ENCODE measurements at places on chromosomes 11 and 22.

DNA sequence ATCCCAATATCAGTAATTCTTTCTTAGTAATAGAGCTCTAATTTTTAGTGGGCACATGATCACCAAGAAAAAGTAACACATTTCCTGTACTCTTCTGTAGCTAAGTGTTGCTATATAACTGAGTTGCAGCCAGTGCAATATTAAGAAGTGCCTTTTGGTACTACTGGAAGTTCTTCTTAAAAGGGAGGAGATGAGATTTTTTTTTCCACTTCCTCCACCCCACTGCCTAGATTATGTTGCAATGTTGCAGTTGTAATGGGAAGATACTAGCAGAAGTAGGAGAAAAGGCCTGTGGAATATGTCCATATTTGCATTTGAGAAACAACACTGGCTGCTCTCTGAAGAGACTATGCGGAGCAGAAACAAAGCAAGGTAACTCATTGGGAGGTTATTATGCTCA is 280.6 kb upstream of the ANO5 start:
- no peak for DNase-seq

- DNase-seq = no peak
Measured at GRCh38 chr11:38130976-38131375, 1532.9 kb upstream of the RAG2 start.

- no peak for DNase-seq
Measured at GRCh38 chr22:29632672-29633071, 29.2 kb downstream of the NF2 start.

DNA sequence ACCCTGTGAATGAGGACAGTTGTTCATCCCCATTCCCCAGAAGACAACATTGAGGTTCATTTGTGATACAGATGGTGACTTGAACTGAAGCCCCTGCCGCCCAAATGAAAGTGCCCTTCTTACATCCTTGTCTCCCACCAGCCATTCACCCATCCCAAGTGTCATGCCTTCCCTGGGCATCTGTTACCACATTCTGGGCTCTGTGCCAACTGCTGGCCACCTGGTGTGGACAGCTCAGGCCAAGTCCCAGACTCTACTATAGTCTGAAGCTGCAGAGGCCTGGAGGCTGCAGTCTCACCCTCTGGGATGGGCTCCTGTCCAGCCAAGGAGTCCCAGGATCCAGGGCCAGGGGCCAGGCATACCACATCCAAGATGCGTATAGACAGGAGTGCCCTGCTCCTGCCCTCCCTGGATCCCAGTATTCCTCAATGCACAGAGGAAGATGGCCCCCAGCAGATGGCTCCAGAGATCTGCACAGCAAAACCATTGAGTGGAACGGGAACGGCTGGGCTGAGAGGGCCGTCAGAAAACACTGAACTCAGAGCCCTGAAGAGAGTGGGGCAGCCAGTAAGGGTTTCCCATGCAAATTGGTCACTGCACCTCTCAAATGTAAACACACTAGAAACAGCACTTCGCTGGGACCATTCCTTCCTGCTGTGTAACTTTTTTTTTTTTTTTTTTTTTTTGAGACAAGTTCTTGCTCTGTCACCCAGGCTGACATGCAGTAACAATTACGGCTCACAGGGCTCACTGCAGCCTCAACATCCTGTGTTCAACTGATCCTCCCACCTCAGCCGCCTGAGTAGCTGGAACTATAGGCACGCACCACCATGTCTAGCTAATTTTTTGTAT is 22.8 kb downstream of the ARRB1 start:
- peak; percentile 69 for DNase-seq

DNA sequence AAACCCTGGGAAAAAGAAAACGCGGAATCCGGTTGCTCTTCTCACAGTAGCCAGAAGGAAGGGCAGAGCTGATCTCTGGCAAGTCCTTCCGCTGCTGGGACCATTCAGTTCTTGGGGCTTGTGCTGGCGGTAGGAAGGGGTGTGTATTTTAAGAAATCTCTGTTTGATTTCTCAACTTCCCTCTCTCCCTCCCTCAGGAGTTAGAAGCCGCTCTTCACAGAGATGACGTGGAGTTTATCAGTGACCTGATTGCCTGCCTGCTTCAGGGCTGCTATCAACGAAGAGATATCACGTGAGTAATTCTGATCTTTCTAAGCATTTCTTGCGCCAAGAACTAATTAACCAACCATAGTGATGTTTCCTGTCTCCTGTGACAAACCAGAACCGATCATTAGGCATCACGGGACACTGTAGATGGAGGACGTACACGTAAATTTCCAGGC is 85.9 kb upstream of the SLC25A18 start:
- no peak for DNase-seq

DNA sequence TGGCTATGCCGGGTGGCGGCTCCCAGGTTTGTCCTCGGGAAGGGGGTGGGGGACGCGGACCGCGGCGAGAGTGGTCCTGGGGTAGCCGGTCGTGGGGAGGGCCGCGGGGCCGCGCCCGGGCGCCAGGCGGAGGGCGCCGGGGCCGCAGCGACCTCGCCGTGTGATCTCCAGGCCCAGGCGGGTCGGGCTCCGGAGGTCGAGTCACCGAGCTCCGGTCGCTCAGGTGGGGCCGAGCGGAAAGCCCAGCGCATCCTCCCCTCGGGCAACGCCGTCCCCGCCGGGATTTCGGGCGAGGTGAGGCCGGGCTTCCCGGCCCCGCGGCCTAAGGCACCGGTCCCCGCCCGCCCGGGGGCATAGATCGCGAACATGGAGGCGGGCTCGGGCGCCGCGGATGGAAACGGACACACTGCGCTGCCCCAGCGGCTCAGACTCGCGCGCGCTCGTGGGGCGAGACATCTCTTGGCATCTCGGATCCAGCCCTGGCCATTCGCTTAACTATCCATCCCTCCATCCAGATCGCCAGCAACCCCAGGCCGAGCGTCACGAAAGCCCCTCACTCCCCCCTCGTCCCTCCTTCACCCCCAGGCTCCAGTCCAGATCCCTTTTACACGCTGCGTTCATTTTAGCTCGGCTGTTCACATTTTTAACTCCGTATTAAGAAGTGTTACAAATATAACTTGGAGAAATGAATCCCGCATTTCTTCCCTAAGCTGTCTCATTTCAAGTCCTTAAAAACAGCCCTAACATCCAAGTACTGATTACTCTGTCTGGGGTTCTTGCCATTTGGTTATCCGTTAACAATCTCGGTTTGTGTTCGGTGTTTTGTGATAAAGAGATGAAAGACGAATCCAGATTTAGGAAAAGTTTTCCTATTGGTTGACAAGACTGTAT is 460 bp downstream of the ZC3H12C start:
- no peak for DNase-seq

GRCh38 chr11:61571869-61572268 is 9.0 kb downstream of the SYT7 start:
- DNase-seq = no peak

GRCh38 chr11:93234602-93235207 is 36.9 kb upstream of the SLC36A4 start:
- peak; percentile 14 for DNase-seq

- no peak for DNase-seq
Measured at GRCh38 chr11:9130297-9130696, 38.9 kb upstream of the SCUBE2 start.

- no peak for DNase-seq
Measured at GRCh38 chr11:94654201-94654600, 87.0 kb downstream of the PIWIL4 start.

- DNase-seq = no peak
Measured at GRCh38 chr11:78365381-78365792, 52.2 kb downstream of the GAB2 start.

DNA sequence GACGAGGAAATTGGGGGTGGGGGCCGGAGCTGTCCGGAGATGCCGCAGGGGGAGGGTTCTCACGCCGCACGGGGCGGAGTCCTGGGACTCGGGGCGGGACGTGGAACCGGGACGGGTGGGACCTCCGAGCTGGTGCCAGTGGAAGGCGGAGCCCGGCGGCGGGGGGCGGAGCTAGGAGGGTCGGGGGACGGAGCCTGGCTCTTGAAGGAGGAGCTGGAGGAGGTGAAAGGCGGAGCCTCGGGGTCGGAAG is 271 bp downstream of the FKBP2 start:
- no peak for DNase-seq
